Activated naive CD4-positive, alpha-beta T cell treated with anti-CD3 and anti-CD28 coated beads, Interleukin-2, amount 50 U/mL, for 72 hours (primary cell): ENCODE measurements at places on chromosomes 1 and 21. TPM values are rescaled to one million over a fixed set of nuclear protein-coding genes. Genes with fewer than 3 reads are reported as not detected.

- DNase-seq: no peak
Observed at GRCh38 chr1:60874718-60875117, 207.6 kb upstream of the NFIA start.

GRCh38 chr1:1122078-1122811 lies 6.4 kb upstream of the C1orf159 start:
- peak; percentile 91 for DNase-seq

- DNase-seq: no peak
Observed at GRCh38 chr1:35947547-35947946, 16.6 kb downstream of the AGO3 start.

- DNase-seq: no peak
Observed at GRCh38 chr1:183114441-183114840, 71.6 kb upstream of the LAMC2 start.

DNA sequence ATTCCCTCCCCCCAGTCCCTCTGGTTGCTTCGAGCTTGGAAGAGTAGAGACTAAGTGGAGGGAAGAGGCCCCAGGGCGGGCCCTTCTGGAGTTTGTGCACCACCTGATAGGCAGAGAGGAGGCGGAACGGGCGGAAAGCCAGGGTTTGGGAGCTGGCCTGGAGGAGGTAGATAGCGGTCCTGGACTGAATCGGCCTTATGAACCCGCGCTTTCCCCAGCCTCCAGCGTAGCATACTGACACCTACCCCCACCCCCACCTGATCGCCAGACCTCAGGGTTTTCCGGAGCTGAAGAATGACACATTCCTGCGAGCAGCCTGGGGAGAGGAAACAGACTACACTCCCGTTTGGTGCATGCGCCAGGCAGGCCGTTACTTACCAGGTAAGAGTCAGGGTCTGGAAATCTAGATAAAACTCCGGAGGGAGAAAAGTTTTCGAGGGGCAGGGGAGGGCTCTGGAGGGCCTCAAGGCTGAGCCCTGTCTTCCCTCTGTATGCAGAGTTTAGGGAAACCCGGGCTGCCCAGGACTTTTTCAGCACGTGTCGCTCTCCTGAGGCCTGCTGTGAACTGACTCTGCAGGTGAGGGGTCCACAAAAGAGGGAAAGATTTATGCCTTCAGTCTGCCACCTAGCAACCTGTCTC lies 705 bp downstream of the UROD start:
- DNase-seq: peak; percentile 45

GRCh38 chr21:44505673-44506278 lies 34.2 kb downstream of the KRTAP10-1 start:
- DNase-seq: no peak

GRCh38 chr1:46691997-46692790 lies 20.5 kb downstream of the TEX38 start:
- no peak for DNase-seq

DNA sequence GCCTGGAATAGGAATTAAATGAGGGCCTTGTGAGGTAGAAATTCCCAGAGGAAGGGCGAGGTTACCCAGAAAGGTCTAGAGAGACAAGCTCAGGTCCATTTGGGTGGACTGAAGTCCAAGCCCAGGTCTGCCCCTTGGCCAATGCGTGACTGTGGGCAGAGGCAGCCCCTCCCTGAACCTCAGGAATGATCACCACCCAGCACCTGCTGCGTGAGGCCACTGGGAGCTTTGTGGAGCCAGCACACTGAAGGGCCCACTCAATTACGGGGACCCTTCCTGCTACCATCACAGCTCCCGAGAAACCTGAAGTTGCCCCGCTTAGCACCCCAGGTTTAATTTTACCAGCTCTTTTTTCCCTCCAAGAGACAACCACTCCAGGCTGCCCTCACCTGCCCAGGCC lies 6.5 kb upstream of the MATN1 start:
- DNase-seq: no peak

DNA sequence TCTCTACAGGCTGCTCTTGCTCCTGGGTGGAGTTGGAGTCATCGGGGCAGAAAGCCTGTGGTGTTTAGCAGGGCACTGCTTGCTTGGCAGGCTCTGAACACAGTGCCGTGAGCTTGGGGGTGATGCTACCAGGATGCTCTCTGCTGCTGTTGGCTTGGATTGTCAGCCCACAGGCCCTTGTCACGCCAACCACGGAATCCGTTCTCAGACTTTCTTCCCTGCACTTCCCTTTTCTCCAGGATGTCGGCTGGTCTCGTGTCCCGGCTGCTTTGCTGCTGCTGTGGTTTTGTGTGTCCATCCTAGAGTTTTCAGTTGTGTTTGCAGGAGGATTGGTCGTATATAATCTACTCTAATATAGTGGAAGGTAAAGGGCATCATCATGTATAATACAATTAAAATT lies 44.4 kb upstream of the TTC34 start:
- DNase-seq: no peak

- no peak for DNase-seq
Observed at GRCh38 chr1:46603481-46603857, 599 bp downstream of the MKNK1 start.

DNA sequence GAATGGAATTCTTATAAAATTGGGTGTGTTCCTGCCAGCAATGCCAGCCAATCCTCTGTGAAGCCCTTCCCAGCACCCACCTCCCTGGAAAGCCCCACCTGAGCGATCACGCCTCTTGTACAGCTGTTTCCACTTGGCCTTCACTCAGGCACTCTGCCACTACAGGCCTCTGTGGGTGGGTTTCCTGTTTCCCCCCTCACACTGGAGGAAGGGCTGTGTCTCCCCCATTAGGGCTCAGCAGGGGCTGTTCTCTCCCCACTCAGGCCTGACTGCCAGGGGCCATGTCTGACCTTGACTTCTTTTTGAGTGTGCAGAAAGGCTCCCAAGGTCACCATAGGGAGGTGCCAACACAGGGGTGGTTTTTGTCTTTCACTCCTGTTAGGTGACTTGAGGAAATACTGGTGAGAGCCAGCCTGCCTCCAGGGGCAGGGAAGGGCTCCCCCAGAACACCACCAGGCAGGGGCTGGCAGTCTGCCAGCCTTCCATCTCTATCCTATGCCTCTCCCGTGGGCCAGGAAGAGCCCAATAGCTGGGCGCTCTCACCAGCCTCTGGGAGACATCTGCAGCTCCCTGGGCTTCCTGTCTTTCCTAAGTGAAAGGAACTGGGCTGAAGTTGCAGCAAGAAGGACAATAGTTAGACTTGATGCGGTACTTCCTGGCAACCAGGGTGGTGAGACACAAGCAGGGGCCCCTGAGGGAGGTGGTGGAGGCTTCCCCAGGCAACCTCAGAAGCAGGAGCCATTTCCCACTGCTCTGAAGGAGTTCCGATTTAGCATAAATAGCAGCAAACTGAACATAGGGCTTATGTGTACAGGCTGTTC lies 49.1 kb downstream of the ELK4 start:
- DNase-seq: no peak

GRCh38 chr1:39787468-39787867 lies 1.2 kb downstream of the BMP8B start:
- DNase-seq: peak; percentile 31

GRCh38 chr1:247487057-247487456 lies 29.2 kb upstream of the OR2B11 start:
- no peak for DNase-seq

DNA sequence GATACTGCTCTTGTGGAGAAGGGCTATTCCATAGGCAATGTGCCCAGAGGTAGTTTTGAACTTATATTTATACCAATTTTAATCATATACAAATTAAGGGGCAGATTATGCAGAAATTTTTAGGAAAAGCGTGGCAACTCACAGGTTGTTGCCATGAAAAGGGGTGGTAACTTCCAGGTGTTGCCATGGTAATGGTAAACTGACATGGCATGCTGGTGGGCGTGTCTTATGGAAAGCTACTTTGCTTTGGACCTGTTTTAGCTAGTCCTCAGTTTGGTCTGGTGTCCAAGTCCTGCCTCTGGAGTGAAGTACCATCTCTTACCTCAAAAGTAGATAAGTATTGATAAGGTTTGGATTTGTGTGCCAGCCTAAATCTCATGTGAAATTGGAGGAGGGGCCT lies 7.9 kb upstream of the IL23R start:
- no peak for DNase-seq

GRCh38 chr1:43239484-43239883 lies 30.3 kb upstream of the TMEM125 start:
- no peak for DNase-seq

- DNase-seq: peak; percentile 18
Observed at GRCh38 chr1:94384485-94385265, 33.5 kb upstream of the ABCD3 start.

DNA sequence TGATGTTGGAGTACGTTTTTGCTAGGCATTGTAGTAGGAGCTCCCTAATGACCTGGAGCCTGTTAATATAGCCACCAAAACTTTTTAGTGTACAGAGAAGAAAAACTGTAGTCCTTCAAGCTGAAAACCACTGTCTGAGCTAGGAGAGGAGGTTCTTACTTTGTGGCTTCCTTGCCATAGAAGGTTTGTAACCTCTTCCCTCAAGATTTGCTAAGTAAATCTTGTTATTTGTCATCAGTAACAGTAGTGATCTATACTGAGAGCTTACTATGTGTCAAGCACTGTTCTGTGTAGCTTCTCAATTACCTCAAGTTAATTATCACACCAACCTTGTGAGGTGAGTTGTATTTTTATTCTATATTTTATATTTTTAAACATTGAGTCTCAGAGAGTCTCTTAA lies 21.2 kb upstream of the LRRC8C start:
- DNase-seq: no peak

- DNase-seq: no peak
Observed at GRCh38 chr1:70738624-70739023, 309.0 kb downstream of the PTGER3 start.

- DNase-seq: no peak
Observed at GRCh38 chr1:71054281-71054731, 6.7 kb upstream of the PTGER3 start.

DNA sequence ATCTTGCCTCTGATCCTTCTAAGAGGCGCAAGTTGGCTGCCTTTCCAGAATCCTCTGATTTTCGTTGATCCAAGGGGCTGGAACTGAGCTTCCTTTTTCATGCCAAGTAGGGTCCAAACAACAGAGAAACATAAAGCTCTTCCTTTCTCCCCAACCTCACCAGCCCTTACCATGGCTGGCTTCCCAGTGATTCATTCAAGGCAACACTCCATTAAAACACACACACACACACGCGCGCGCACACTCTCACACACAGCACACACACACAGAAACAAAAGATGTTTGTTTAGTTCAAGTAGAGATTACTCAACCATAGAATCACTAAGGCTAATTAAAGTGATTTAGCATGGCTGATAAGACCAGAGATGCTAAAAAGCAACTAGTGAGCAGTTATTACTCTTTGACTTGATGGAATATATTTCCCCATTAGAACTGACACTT lies 13.0 kb upstream of the GUCA2A start:
- DNase-seq: no peak

DNA sequence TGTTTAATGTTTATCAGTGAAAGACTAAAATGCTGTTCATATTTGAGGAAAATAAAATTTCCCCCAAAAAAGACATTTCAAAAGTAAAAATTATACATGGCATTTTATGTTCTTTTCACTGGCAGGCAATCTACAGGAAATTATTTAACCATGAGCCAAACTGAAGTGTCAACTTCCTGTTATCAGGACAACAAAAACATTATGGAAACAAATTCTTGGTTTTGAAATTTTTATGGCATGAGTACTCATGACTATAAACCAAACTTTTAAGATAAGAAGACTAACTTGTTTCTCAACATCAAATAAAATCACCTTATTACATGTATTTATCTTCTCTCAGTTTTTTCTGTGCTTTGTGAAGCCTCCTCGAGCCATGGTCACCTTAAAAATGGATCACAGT lies 698.6 kb downstream of the LTN1 start:
- no peak for DNase-seq

DNA sequence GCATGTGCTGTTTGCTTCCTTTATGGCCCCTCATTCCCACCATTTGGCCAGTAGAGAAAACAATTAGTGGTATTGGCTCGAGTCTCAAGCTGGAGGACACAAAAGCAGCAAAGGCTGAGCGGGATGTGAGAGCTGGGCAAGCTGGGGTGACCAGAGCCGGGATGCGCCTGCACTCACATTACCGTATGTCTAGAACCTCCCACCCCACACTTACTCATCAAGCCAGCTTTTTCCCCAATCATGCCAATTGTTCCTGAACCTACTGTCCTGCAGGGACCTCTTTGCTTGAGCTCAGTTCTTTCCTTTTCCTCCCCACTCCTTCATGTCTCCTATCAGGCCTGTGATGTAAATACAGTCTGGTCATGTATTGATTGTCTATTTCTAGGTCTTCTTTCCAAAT lies 45.9 kb downstream of the KIRREL1 start:
- no peak for DNase-seq

IGSF3 gene
- 1.4 TPM for total RNA-seq

GCSAML gene
- total RNA-seq: 0.14 TPM

NPPB gene
- total RNA-seq: not detected

PGLYRP3 gene
- not detected for total RNA-seq

CELSR2 gene
- total RNA-seq: 3.9 TPM

LRRC38 gene
- total RNA-seq: not detected

RORC gene
- total RNA-seq: 11.3 TPM

CA6 gene
- 0.66 TPM for total RNA-seq

C1QTNF12 gene
- 17.7 TPM for total RNA-seq

GPX7 gene
- total RNA-seq: 13.8 TPM

CFHR1 gene
- total RNA-seq: not detected

GRIK1 gene
- total RNA-seq: not detected

KIAA0040 gene
- 21.2 TPM for total RNA-seq

FYB2 gene
- total RNA-seq: not detected

RRP1B gene
- total RNA-seq: 61.5 TPM

KIF21B gene
- 58.1 TPM for total RNA-seq

DNAJC28 gene
- 0.49 TPM for total RNA-seq

ADGRL4 gene
- total RNA-seq: not detected

ABCG1 gene
- total RNA-seq: 24.4 TPM
